ENCODE measurements at places on chromosomes 1 and 21. TPM values are rescaled to one million over a fixed set of nuclear protein-coding genes. Genes with fewer than 3 reads are reported as not detected.

DNA sequence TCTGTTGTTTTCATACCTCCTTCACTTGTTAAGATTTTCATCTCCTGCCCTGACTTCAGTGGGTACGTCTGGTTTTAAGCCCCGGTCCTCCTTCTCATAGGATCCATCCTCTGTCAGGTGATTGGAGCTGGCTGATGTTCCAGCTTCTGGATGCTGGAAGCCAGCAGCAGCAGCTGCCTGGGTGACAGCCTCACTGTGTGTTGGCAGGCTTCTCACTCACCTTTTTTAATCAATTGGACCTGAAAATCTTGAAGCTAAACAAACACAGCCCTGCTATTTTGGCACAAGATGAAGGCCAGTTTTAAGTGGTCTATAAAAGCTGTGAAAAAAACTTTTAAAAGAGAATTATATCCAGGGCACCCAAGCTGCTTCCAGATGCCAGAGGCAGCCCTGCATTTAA lies 181.0 kb downstream of the DISC1 start:
- DNase-seq, result no peak

DNA sequence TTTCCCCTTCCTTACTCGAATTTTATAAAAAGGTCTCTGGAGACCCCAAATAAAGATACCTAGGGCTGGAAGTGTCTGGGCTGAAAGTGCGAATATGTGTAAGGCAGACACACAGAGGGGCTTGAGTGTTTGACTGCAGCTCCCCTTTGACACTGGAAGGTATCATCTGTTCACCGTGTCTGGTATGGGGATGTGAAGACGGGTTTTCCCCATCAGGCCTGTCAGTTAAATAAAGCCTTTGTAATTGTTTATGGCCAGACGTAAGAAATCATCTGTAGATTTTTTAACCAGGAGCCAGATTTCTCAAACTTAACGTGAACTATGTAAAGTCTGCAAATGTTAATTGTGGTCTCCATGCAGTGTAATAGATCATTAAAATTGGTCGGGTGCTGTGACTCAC lies 1173.4 kb downstream of the AMY1C start:
- no peak for DNase-seq

DNA sequence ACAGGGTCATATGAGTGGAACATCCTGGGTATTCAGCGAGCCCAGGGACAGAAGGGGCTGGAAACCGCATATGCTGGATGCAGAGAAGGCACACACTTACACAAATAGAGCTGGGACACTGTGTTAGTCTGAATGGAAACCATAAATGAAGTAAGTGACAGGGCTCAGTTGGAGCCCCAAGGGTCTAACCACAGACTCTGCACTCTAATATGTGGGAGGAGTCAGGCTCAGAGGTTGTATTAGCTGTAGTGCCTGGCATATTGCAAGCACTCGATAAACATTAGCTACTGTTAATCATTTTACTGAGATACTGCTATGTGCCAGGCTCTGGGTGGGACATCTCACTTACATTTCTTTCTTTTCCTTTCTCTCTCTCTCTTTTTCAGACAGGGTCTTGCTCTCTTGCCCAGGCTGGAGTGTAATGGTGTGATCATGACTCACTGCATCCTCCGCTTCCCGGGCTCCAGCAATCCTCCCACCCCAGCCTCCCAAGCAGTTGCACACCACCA lies 6.5 kb upstream of the OLIG1 start:
- no peak for DNase-seq

OR6P1 gene
- not detected for total RNA-seq

DNA sequence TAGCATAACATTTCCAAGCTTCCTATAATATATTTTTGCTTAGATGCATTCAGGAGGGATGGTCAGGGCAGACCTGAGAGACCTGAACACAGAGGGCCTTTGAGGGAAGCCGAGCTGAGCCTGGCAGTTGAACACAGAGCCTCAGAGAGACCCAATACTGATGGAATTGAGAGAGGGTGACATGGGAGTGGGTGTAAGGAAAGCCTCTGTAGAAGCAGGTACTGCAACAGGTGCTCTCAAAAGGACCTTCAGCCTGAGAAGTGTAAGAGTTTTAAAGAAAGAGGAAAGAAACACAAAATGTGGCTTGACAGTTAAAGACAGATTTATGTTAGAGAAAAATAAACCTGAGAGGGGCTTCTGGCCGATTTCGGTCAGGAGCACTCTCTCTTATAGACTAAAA lies 73.9 kb upstream of the PGBD5 start:
- DNase-seq, result no peak

GRCh38 chr1:201167041-201167991 lies 13.0 kb upstream of the TMEM9 start:
- DNase-seq, result no peak

MIXL1 gene
- not detected for total RNA-seq

DNA sequence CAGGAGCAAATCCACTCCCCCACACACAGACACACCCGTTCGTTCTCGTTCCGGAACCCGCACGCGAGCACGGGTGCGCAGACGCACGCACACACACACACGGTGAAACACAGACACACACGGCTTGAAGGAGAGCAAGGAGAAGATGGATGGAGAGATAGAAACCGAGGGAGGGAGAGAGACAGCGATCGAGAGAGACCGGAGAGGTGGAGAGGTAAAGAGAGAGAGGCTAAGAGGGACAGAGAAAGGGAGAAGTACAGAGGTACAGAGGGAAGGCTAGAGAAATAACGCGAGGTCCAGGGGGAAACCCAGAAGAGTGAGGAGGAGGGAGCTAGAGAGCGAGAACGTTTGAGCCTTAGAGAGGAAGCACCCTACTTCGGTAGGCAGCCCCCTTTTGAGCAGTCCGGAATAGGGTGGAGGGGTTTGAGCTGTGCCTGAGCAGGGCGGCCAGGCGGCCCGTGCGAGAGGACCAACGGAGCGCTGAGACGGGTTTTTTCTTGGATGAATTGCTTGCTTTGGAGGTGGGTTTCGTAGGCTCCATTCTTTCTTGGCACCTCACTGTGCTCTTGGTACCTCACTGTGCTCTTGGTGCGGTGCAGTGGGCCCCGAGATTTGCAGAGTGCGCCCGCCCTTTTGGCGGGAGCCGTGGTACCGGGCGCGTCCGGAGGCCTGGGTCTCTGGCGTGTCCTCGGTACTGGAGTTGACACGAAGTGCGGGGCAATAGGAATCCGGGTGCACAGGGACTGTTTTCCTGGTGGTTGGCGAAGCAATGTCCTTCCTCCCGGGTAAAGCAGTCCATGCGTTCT lies 88.4 kb upstream of the RHOU start:
- DNase-seq, result no peak
